NCI-H524 treated with DMSO at 0.1 percent for 48 hours (cell line): ENCODE measurements at places on chromosomes 3 and 15.

DNA sequence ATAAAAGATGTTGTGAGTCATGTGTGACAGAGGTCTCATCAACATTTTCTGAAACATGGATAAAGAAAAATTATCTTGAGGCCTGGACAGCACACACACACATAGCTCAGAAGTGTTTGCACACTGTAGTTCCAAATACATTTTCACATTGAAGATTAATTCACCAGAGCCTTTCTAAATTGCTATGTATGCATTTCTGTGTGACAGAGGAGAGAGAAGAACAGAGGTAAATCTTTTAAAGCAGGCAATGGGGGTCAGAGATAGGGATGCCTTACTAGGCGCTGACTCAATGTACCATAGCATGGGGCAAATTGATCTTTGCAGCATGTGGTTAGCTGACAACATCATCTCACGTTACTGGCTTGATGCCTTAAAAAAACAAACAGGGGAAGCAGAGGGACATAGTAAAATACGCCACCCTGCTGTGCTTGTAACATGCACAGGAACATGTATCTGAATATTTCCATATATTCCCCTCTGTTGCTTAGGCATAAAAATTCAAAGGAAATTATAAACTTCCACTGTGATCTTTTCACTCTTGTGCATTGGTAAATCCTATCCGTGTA is 7.7 kb downstream of the POU1F1 start:
- no peak for DNase-seq

DNA sequence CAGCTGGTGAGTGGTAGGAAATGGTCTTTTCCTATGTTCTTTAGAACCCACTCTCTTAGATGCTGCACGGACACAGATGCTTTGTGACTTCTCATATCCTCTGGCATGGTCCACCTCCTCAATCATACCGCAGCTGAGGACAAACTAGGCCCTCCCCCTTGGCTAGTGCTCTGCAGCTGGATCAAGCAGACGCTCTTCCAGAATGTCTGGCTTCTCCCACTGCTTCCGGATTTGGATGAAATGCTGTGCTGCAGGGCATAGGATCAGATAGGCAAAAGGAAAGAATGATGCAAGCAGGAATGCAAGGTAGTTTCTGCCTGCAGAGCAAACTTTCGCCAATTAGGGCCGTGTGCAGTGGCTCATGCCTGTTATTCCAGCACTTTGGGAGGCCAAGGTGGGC is 75.7 kb upstream of the SLC4A7 start:
- no peak for DNase-seq

- no peak for DNase-seq
Observed at GRCh38 chr3:160210799-160211221, 14.4 kb upstream of the C3orf80 start.

- no peak for DNase-seq
Observed at GRCh38 chr3:115270849-115271248, 123.8 kb upstream of the ZBTB20 start.

DNA sequence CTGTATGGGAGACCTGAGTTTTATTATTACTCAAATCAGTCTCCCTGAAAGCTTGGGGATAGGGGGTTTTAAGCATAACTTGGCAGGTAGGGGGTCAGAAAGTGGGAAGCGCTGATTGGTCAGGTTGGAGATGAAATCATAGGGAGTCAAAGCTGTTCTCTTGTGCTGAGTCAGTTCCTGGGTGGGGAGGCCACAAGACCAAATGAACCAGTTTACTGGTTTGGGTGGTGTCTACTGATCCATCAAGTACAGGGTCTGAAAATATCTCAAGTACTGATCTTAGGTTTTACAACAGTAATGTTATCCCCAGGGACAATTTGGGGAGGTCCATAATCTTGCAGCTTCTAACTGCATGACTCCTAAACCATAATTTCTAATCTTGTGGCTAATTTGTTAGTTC is 17.8 kb upstream of the IQCF6 start:
- no peak for DNase-seq
